ENCODE measurements at places on chromosomes 12 and 14.

DNA sequence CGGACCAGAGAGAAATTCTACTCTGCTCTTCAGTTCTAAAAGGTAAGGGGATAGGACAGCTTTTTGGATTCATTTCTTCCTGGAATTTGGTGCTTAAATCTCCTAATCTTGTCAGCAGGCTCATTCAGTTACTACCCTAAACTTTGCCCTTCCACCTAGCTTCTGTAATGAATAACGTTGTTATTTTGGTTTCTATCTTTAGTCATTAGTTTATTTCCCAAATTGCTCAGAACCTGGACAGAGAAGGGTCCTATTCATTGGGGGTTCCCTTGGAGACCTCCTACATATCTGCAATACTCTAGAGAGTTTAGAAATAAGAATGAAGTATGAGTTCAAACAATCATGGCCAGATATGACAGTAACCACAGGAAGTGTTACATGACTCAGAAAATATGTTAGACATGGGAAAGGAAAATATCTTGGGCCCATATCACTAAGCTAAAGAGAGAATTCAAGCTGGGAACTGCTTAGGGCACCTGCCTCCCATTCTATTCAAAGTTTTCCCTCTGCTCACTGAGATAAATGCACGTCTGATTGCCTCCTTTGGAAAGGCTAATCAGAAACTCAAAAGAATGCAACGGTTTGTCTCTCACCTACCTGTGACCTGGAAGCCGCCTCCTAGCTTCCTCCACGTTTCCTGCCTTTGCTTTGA, 87.9 kb downstream of the GAS2L3 start:
- no peak for DNase-seq

DNA sequence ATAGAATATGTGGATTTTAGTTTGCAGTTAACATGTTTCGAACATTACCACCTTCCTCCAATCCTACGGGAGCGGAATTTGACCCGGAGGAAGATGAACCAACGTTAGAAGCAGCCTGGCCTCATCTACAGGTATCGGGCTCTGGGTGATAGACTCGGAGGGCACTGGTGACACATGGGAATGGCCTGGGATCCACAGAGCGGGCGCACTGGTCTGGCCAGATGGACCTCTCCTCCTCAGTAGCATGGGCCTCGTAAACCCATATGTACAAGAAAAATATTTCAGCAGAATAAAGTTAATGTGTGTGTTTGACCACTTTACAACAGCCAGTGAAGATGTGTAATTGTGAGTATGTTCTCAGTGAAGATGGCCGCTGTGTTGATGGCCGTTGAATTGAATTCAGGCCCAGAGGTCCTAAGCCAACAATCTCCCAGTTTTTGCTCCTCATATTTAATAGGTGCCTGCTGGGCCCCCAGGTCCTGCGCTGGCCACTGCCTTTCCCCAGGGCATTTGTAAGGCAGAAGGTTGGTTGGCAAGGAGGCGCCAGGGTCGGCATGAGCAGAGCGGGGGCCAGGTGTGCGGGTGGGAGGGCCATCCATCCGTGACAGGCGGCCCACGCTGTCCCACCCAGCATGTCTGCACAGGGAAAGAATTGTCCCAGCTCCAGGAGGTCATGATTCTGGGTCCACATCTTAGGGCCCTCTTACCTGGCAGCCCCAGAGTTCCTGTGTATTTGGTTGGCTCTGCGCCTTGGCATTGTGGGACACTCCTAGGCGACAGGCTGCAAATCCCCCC, 82.0 kb upstream of the DYNC1H1 start:
- DNase-seq = no peak

- no peak for DNase-seq
Observed at GRCh38 chr14:68704736-68705720, 87.8 kb downstream of the ZFP36L1 start.

- no peak for DNase-seq
Observed at GRCh38 chr14:65211341-65211987, 109.1 kb upstream of the MAX start.

- DNase-seq = peak; percentile 59
Observed at GRCh38 chr12:49358483-49359141, 8.7 kb upstream of the SPATS2 start.

DNA sequence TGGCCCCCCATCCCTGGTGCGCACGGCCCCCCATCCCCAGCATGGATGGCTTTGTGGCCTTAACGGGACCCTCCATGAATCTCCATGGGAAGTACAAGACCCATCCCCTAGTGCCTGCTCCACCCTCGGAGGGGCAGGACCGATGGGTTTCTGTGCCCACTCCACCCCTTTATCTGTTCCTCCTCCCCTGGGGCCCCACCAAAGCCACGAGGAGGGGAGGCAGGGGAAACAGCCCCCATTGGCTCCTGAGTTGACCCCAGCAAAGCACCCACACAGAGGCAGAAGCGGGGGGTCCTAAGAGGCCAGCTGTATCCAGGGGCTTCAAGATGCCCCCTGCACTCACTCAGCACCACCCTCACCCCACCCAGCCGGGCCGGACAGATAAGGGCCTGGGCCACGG, 36.1 kb upstream of the TMEM179 start:
- DNase-seq = no peak

GRCh38 chr12:16828891-16829290, 222.9 kb upstream of the LMO3 start:
- DNase-seq = no peak

- no peak for DNase-seq
Observed at GRCh38 chr14:75794615-75795038, 133.6 kb downstream of the TTLL5 start.

GRCh38 chr14:104706733-104707607, 17.1 kb upstream of the ADSS1 start:
- DNase-seq = no peak

GRCh38 chr12:51752234-51752889, 96.2 kb downstream of the FIGNL2 start:
- DNase-seq = no peak

GRCh38 chr14:22996768-22997654, 12.9 kb downstream of the C14orf93 start:
- DNase-seq = no peak

GRCh38 chr14:94925416-94926173, 155.7 kb upstream of the GSC start:
- DNase-seq = no peak

GRCh38 chr14:97253756-97254155, 456.6 kb downstream of the VRK1 start:
- DNase-seq = no peak

DNA sequence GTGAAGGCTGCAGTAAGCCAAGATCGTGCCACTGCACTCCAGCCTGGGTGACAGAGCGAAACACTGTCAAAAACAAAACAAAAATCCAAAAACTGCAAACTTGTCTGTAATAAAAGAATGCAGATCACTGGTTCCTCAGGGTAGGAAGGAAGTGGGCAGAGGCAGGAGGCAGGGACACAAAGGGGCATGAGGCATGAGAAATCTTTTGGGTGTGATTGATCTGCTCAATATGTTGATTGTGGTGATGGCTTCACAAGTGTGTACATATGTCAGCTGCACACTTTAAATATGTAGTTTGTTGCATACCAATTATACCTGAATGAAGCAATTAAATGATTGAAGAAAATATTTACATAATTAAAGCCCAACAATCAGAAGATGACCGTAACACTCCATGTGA, 117.6 kb downstream of the CMAS start:
- no peak for DNase-seq

- no peak for DNase-seq
Observed at GRCh38 chr14:54475911-54476310, 12.9 kb downstream of the GMFB start.

DNA sequence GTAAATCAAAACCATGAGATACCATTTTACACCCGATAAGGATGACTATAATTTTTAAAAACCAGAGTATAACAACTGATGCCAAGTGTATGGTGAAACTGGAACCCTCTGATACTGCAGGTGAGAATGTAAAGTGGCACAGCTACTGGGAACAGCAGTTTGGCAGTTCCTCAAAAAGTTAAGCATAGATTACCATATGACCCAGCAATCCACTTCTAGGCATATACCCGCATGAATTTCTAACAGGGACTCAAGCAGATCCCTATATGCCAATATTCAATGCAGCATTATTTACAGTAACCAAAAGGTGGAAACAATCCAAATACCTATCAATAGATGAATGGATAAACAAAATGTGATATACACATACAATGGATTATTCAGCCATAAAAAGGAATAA, 57.4 kb downstream of the BAZ1A start:
- DNase-seq = no peak

GRCh38 chr12:96248136-96248931, 54.2 kb downstream of the ELK3 start:
- no peak for DNase-seq

DNA sequence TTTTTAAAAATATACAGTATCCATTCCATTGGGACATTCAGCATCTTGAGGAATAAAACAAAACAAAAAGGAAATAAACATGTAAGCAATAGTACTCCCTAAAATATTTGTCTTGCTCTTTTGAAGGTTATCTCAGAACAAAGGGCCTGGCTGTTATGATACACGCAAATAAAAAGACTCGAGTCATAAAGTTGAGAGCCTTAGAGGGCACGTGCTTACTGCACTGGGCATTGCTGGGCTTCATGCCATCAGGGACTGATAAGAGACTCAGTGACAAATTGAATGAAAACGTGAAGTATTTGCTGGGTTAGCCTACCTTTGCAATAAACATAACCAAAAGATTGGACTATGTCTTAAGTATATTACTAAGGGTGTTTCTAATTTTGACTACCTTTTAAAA, 118.9 kb downstream of the SLC35F4 start:
- no peak for DNase-seq

DNA sequence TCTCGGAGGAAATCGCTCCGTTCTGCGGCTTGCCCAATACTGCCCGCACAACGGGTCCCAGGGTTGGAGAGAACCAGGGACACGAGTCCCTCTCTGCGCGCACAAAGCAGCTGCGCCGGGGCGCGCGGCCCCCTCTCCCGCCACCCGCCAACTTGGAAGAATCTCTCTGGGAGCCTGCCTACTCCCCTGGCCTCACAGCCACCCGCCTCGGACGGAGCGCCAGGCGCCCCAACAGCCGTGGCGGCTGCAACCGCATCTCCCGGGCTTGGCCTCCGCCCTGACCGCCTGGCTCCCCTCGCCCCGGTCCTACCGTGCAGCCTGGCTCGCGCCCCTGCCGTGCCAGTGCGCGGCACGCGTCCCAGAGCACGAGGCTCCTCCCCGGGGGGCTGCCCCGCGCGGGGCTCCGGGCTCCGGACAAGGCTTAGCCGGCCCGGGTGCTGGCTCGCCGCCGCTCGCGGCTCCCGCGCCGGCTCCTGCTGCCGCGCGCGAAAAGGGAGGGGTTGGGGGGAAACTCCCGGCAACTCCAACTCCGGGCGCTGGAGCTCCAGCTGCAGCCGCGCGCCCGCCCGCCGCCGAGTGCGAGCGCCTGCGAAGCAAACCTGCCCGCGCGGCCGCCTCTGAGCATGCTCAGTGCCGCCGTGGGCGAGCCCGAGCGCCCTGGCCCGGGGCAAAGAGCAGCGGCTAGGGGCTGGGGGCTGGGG, at the start of gene STXBP6:
STXBP6 (minus strand) TSS at position 580 of the 701 bp plus-strand sequence. CDS start 75,329 bp downstream, outside the sequence.
- no peak for DNase-seq

- no peak for DNase-seq
Observed at GRCh38 chr14:93953263-93953662, 23.1 kb downstream of the ASB2 start.

DNA sequence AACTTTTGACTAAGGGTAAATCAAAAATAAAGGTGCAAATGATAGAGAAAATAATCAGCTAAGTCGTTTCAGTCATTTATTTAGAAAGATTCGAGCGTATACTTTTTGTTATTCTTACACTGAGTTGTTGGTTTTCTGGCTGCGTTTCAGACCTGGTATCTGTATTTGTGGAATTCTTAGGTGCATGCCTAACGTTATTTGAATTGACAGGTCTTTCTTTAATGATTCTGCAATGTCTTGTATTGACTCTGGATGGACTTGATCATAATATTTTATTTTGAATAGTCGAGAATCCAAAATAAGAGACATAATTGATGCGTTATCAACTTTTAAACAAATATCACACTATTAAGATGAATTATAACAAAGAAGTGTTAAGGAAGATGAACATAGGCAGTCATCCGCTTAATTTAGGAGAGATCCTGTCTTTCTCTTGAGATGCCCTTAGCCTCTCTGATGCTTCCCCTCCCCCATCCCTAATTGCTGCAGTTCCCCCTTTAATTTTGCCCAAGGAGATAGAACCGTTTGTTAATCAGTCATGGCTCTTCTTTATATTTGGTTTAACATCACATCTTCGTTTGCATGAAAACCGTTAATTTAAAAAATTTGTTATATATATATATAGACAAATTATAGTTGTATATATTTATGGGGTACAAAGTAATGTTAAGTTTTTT, 1.8 kb downstream of the ALX1 start:
- no peak for DNase-seq

DNA sequence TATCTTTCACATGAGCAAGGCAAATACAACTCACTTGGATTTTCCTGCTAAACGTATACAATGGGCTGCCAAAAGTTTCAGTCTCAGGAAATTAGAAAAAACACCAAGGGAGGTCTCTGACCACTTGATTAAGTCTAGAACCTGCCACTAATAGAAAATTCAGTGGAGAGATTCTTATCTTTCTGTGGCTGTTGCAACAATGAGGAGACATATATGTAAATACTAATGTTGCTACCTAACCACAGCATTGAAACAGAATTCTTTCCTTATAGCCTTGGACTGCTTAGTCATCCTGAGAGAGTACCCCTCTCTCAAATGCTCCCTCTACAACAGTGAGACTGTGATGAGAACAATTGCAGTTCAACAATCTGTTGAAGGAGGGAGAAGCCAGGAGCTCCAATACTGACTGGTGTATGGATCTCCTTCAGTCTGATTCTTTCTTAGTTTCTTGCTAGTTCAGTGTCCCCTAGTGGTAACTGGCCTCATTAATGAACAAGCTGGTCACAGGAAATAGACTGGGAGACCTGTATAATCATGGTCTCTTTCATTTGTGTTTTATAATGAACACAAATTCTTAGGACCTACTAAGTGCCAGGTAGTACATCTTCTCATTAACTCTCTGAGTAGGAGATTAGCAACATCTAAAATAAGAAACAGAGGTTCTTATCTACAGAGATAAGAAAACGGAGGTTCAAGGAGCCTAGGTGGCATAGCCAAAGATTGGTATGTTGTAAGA, 164.5 kb downstream of the SLC38A4 start:
- no peak for DNase-seq

DNA sequence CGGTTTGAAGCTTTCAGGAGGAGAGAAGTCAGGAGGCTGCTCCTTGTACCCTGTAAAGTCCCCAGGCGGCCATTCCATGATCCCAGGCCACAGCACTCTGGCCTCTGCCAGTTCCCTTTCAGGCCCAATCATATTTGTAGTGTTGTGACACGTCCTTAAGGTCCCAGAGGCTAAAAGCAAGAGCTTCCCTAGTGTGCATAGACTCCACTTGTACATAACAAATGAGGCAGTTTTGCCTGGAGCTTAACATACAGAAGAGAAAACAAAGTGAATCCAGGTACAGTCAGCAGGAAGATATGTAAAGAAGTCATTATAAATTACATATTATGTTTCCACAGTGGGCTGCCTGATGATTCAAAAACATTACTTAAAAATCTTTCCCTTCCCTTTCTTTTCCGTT, 81.1 kb upstream of the RPH3A start:
- DNase-seq = no peak

GRCh38 chr12:2233034-2233433, 180.2 kb downstream of the CACNA1C start:
- no peak for DNase-seq

- no peak for DNase-seq
Observed at GRCh38 chr12:123094349-123095077, 56.4 kb downstream of the PITPNM2 start.

Data from activated gamma-delta T cell treated with Interleukin-2 at 50 U/mL for 16 hours (primary cell).